ENCODE measurements at places on chromosomes 7 and 10.
A peak's percentile ranks its signal among the peaks of the same experiment; 100 is the strongest.

DNA sequence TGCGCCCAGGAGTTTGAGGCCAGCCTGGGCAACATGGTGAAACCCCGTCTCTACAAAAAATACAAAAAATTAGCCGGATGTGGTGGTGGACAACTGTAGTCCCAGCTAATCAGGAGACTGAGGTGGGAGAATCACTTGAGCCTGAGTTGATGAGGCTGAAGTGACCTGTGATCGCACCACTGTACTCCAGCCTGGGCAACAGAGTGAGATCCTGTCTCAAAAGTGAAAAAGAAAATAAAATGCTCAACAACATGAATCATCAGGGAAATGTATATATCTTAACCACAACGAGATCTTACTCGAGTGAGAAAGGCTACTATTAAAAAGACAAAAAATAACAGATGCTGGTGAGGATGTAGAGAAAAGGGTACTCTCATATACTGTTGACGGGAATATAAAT lies 72.7 kb downstream of the JMJD1C start:
- DNase-seq, result no peak
- H3K27me3 ChIP-seq, result no peaks in the 10 kb centered on the region
- no peak overlapping the region for H3K4me3 ChIP-seq
- H3K36me3 ChIP-seq, result no peaks in the 10 kb centered on the region

DNA sequence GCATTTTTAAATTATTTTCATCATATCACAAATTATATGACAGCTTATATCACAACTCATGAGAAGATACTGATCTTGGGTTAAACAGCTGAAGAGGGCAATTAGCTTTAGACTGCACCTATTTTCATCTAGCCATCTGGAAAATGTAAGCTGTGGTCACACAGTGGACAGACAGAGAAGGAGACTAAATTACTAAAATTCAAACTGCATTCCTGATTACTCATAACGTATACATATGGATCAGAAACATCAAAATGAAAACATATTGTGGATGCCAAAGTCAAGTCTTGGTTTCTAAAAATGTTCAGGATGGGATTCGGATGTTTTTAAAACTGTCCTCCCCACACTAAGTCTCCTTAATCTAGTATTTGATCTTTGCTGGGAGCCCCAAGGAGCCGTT lies 6.6 kb downstream of the BBIP1 start:
- peaks cover 6% of the 10 kb centered on the region for H3K4me1 ChIP-seq
- no peak overlapping the region for H3K4me3 ChIP-seq
- DNase-seq, result peak; percentile 51
- H3K36me3 ChIP-seq, result peaks cover 3% of the 10 kb centered on the region

GRCh38 chr7:44534501-44534900 lies 6.6 kb downstream of the NPC1L1 start:
- H3K36me3 ChIP-seq, result peaks cover 5% of the 10 kb centered on the region
- H3K27ac ChIP-seq, result no peak overlapping the region
- peak; percentile 32 for DNase-seq
- H3K4me3 ChIP-seq, result no peak overlapping the region
- peaks cover 9% of the 10 kb centered on the region for H3K4me1 ChIP-seq

DNA sequence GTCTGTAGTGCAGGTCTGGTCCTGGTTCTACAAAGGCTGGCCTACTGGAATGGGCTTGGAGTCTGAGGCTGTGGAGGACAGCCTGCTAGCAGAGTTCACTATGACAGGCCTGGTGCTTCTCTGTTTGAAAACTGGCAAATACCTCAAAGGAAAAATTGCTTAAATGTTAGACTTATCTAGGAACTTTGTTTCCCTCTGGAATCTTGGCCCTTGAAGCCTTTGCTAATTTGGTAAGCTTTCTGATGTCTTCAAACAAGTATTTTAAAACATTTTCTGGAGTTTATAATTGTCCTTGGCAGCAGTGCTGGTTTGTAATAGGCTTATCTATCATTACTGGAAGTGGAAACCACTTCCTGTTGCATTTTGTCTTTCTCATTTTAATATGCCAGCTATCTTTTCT lies 139.7 kb downstream of the TMEM26 start:
- no peaks in the 10 kb centered on the region for H3K27me3 ChIP-seq
- no peaks in the 10 kb centered on the region for H3K36me3 ChIP-seq
- DNase-seq, result peak; percentile 36
- no peak overlapping the region for H3K4me3 ChIP-seq

- no peak for DNase-seq
- no peaks in the 10 kb centered on the region for H3K4me1 ChIP-seq
- no peaks in the 10 kb centered on the region for H3K36me3 ChIP-seq
- no peak overlapping the region for H3K27ac ChIP-seq
- H3K4me3 ChIP-seq, result no peak overlapping the region
- H3K27me3 ChIP-seq, result peaks cover 36% of the 10 kb centered on the region
These were observed 112.9 kb downstream of the LHPP start for GRCh38 chr10:124574456-124575070.

GRCh38 chr7:30995536-30995935 lies 31.8 kb downstream of the GHRHR start:
- H3K27ac ChIP-seq, result no peak overlapping the region
- H3K27me3 ChIP-seq, result no peaks in the 10 kb centered on the region
- H3K4me3 ChIP-seq, result no peak overlapping the region
- no peak for DNase-seq

- peaks cover 24% of the 10 kb centered on the region for H3K27me3 ChIP-seq
- H3K27ac ChIP-seq, result no peak overlapping the region
- H3K36me3 ChIP-seq, result no peaks in the 10 kb centered on the region
- no peak overlapping the region for H3K4me3 ChIP-seq
- DNase-seq, result no peak
- H3K4me1 ChIP-seq, result peaks cover 15% of the 10 kb centered on the region
These were observed 896 bp upstream of the MYL7 start for GRCh38 chr7:44142028-44142427.

- H3K4me1 ChIP-seq, result peaks cover 22% of the 10 kb centered on the region
- H3K27ac ChIP-seq, result no peak overlapping the region
- H3K36me3 ChIP-seq, result no peaks in the 10 kb centered on the region
- no peak overlapping the region for H3K4me3 ChIP-seq
These were observed 88.2 kb downstream of the PARD3 start for GRCh38 chr10:34726862-34727261.

DNA sequence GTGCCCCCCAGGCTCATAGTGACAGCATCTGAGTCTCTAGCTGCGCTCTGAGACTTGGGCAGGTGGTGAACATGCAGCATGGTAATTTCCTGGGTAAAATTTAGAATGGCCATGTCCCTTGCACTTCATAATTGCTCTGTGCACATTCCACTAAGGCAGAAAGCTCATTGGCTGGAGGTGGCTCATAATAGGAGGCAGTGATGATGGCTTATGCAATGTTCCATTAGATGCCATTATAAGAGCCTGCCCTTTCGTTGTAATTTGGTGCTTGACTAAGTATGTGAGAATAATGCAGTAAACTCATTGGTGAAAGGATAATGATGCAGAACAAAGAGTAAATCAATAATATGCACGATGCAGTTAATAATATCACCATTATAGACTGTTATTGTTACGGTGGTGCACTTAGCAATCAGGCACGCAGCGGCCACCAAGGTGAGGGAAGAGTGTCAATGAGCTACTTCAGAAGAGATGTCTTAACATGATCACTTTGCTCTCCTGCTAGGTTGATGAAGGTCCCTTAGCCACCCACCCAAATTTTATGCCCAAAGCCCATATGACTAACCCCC lies 545.9 kb downstream of the KCNMA1 start:
- H3K27ac ChIP-seq, result no peak overlapping the region
- H3K27me3 ChIP-seq, result no peaks in the 10 kb centered on the region
- no peak overlapping the region for H3K4me3 ChIP-seq
- no peak for DNase-seq
- no peaks in the 10 kb centered on the region for H3K4me1 ChIP-seq

- DNase-seq, result no peak
- H3K4me3 ChIP-seq, result no peak overlapping the region
These were observed 30.5 kb downstream of the RGS10 start for GRCh38 chr10:119511828-119512515.

DNA sequence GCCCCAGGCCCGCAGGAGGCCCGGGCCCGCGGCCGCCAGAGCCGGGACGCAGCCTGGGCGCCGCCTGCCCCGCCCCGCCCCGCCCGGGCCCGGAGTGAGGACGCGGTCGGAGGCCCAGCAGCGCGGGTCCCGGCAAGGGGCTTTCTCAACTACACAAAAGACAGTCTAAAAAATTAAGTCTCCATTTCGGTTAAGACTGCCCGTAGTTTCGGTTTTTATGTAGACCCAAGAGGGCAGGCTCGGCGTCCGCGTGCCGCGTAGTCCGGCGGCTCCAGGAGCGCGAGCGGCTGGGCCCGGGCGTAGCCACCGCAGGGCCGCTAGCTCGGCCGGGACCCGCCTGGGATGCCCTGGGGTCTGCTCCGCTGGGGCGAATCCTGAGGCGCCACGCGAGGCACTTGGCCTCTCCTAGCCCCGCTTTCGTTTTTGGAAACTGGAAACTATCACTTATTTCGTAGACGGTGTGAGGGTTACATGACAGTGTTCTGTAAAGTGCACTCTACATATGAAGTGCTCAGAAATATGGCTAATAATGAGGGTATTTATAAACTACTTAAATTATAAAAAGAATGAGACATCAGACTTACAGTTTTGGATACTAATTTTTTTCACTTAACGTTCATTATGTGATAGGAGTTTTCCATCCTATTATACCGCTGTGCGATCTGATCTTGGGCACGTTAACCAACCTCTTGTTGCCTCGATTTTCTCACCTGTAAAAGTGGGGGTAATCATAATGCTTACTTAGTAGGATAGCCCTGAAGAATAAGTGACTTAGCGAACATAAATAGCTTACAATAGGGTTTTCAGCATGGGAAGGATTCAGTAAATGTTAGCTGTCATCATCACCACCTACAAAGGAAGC lies 573 bp downstream of the BLVRA start:
- peaks cover 12% of the 10 kb centered on the region for H3K4me1 ChIP-seq
- H3K27me3 ChIP-seq, result no peaks in the 10 kb centered on the region
- H3K27ac ChIP-seq, result no peak overlapping the region
- peak overlapping the region; percentile 90 for H3K4me3 ChIP-seq
- no peaks in the 10 kb centered on the region for H3K36me3 ChIP-seq
- peak; percentile 64 for DNase-seq

DNA sequence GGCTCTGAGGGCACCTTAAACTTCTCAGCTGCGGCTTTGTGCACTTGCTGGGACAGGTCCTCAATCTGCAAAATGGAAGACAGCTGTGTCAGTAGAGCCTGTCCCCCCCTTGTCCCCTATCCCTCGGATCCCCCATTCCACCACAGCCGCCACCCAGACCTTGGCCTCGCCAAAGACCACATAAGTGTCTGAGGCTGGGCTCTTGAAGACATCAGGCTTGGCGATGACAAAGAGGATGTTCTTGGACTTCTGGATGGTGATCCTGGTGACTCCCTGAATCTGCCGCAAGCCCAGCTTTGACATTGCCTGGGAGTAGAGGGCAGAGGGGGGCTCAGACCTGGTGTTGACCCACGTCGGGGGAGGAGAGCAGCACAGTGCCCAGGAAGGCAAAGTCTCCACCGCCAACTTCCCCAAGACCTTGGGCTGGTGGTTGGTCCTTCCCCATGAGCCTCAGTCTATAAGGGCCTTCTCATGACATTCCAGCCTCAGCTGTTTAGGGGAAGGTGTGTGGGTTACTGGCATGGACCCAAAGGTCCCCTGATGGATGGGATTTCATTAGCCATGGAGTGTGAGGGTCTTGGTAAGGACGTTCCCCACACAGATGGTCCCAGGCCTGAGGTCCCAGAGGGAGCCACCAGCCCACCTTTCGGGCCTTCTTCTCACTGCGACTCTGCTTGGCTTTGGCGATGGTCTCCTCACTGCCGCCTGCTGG lies 7.7 kb downstream of the NACAD start:
- no peak overlapping the region for H3K4me3 ChIP-seq
- no peak for DNase-seq
- H3K27me3 ChIP-seq, result no peaks in the 10 kb centered on the region
- H3K4me1 ChIP-seq, result peaks cover 8% of the 10 kb centered on the region

DNA sequence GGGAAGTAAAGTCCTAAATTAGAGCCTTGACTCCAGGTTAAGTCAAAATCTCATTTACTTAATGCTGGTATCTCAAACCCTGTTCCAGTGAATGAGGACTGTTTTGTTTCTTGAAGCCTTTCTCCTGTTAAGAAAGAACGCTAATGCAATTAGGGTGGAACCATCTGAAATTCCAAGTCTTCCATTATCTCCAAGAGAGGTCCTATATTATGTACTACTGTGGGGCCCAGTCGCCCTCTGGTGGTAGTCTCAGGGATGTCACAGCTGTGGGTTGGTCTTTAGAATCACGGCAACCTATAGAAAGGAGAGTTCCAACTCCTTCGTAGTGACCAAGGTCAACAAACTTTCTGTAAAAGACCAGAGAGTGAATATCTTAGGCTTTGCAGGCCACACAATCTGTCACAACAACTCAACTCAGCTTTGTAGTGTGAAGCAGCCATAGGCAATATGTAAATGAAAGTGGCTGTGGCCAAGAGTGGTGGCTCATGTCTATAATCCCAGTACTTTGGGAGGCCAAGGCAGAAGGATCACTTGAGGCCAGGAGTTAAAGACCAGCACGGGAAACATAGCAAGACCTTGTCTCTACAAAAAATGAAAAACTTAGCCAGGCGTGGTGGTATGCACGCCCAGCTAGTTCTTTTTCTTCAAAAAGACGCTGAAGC lies 9.3 kb downstream of the RPP38 start:
- DNase-seq, result peak; percentile 80
- no peaks in the 10 kb centered on the region for H3K4me1 ChIP-seq
- no peak overlapping the region for H3K4me3 ChIP-seq
- H3K27me3 ChIP-seq, result no peaks in the 10 kb centered on the region
- no peak overlapping the region for H3K27ac ChIP-seq

- no peaks in the 10 kb centered on the region for H3K4me1 ChIP-seq
- no peak overlapping the region for H3K27ac ChIP-seq
- no peak overlapping the region for H3K4me3 ChIP-seq
These were observed 28.1 kb upstream of the FAM171A1 start for GRCh38 chr10:15399060-15399661.

All from mesenchymal stem cell (in vitro differentiated cells and primary cell).